ENCODE measurements at places on chromosomes 3 and 15.

DNA sequence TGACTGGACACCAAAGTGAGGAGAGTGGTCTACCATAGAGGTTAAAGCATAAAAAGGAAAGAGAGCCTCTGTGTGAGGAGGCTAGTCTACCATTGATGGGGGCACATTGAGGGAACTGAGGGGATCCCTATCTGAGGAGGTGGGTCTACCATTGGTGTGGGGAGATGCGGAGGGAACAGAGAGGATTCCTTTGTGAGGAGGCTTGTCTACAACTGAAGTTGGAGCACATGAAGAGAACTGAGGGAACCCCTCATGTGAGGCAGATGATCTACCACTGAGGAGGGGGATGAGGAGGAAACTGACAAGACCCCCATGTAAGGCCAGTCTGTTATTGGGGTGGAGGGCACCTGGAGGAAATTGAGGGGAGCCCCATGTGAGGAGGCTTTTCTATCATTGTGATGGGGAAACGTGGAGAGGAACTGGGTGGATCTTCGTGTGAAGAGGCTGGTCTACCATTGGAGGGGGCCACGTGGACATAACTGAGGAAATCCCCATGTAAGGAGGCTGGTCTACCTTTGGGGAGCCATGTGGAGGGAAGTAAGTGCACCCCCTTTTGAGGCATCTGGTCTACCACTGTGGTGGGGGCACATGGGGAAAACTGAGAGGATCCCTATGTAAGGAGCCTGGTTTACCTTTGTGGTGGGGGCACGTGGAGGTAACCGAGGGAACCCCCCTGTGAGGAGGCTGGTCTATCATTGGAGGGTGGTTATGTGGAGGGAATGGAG, 160.1 kb downstream of the FBLN2 start:
- no peak overlapping the region for H3K27ac ChIP-seq
- H3K4me3 ChIP-seq = no peak overlapping the region
- H3K36me3 ChIP-seq = no peaks in the 10 kb centered on the region
- no peak for DNase-seq
- H3K27me3 ChIP-seq = no peaks in the 10 kb centered on the region

- no peaks in the 10 kb centered on the region for H3K27me3 ChIP-seq
- peaks cover 20% of the 10 kb centered on the region for H3K36me3 ChIP-seq
- no peak for DNase-seq
Observed at GRCh38 chr3:101567528-101568317, 6.1 kb downstream of the TRMT10C start.

DNA sequence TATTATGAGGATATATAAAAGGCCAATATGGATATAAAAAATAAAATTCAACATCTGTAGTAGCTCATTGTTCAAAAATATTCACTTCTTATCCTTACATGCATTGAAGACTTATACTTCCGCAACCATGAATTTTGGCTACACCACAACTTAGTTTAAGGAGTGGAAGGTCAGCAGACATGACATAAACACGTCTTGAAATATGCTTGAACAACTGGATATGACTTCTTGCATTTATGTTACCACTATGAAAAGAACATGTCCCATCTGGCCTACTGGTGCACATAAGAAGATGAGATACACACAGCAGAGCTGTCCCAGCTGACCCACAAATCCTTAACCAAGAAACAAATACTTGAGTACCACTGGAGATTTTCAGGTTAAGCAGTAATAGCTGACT, 52.1 kb downstream of the MYO9A start:
- no peak overlapping the region for H3K4me3 ChIP-seq
- no peak overlapping the region for H3K27ac ChIP-seq
- H3K27me3 ChIP-seq = no peaks in the 10 kb centered on the region
- no peaks in the 10 kb centered on the region for H3K4me1 ChIP-seq
- DNase-seq = no peak
- no peaks in the 10 kb centered on the region for H3K36me3 ChIP-seq

DNA sequence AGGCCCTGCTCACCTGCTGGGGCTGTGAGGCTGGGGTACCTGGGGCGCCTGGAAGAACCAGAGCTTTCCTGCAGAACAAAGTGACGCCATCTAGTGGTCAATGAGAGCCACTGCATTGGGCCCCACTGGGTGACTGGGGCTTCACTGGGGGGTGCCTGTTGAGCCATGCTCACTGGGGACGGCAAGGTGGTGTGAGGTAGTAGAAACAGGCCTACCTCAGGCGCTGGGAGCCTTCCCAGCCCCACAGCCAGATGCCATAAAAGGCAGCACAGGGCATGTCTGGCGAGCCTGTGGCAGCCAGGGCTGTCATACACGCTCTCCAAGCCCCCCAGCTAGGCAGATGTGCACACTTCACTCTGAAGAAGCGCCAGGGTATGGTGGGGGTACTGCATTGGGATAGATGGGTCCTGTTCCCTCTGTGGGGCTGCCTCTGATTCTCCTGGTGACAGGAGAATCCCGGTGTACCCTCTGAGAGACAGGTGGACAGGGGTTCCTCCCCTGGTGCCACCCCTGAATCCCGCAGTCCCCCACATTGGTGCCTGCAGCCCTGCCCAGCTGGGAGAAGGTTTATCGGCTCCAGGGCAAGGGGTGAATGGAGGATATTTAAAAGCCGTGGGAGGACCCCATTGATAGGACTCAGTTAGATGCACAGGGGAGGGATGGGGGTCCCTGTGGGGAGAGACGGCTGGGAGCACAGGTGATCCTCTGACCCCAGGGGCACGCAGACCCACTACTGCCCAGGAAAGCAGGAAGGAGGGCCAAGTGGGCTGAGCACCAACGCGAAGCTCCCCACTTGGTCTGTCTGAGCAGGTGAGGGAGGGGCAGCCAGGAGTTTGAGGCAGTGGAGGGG, 178.8 kb downstream of the NSMCE3 start:
- peaks cover 37% of the 10 kb centered on the region for H3K4me1 ChIP-seq
- H3K27ac ChIP-seq = peak overlapping the region; percentile 76
- H3K27me3 ChIP-seq = no peaks in the 10 kb centered on the region
- H3K36me3 ChIP-seq = peaks cover 7% of the 10 kb centered on the region

GRCh38 chr15:41773332-41773728, 954 bp upstream of the MAPKBP1 start:
- H3K4me1 ChIP-seq = peaks cover 23% of the 10 kb centered on the region
- H3K27ac ChIP-seq = peak overlapping the region; percentile 82
- peaks cover 2% of the 10 kb centered on the region for H3K36me3 ChIP-seq
- H3K4me3 ChIP-seq = no peak overlapping the region
- no peak for DNase-seq
- H3K27me3 ChIP-seq = no peaks in the 10 kb centered on the region

- no peak overlapping the region for H3K27ac ChIP-seq
- no peak overlapping the region for H3K4me3 ChIP-seq
- peaks cover 16% of the 10 kb centered on the region for H3K4me1 ChIP-seq
- no peaks in the 10 kb centered on the region for H3K36me3 ChIP-seq
Observed at GRCh38 chr3:53350652-53351051, 3.3 kb upstream of the DCP1A start.

DNA sequence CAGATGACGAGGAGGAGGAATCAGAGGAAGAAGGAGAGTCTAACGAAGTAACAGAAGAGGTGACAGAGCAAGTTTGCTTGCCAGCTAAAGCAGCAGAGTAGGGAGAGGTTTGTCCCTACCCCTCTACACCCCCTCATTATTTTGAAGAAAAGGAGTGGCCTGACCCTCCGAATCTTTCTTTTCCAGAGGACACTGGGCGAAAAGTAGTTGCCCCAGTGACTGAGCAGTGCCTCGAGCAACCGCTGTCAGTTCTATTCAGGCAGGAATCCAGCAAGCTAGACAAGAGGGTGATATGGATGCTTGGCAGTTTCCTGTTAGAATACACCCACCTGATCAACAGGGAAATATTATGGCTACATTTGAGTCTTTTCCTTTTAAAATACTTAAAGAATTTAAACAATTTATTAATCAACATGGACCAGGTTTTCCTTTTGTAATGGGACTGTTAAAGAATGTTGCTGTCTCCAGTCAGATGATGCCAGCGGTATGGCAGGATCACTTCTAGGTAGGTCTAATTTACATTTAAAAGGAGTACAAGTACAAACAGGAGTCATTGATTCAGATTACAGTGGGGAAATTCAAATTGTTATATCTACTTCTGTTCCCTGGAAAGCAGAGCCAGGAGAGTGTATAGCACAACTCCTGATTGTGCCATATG, 31.9 kb upstream of the ACVR2B start:
- no peak overlapping the region for H3K4me3 ChIP-seq
- H3K4me1 ChIP-seq = peaks cover 5% of the 10 kb centered on the region
- H3K27ac ChIP-seq = no peak overlapping the region

- H3K4me1 ChIP-seq = no peaks in the 10 kb centered on the region
- H3K27me3 ChIP-seq = no peaks in the 10 kb centered on the region
- no peaks in the 10 kb centered on the region for H3K36me3 ChIP-seq
Observed at GRCh38 chr3:62252438-62253157, 120.8 kb downstream of the FEZF2 start.

GRCh38 chr3:194082743-194083636, 53.0 kb upstream of the HES1 start:
- peaks cover 5% of the 10 kb centered on the region for H3K4me1 ChIP-seq
- peaks cover 2% of the 10 kb centered on the region for H3K27me3 ChIP-seq
- no peaks in the 10 kb centered on the region for H3K36me3 ChIP-seq
- DNase-seq = no peak
- H3K4me3 ChIP-seq = no peak overlapping the region

GRCh38 chr3:122572940-122573412, 4.5 kb upstream of the PARP15 start:
- peak; percentile 41 for DNase-seq
- H3K27ac ChIP-seq = peak overlapping the region; percentile 62
- no peak overlapping the region for H3K4me3 ChIP-seq
- peaks cover 28% of the 10 kb centered on the region for H3K4me1 ChIP-seq
- no peaks in the 10 kb centered on the region for H3K27me3 ChIP-seq

All from natural killer cell (primary cell).